Neural crest cell (in vitro differentiated cells): ENCODE measurements at places on chromosomes 12 and 14.

DNA sequence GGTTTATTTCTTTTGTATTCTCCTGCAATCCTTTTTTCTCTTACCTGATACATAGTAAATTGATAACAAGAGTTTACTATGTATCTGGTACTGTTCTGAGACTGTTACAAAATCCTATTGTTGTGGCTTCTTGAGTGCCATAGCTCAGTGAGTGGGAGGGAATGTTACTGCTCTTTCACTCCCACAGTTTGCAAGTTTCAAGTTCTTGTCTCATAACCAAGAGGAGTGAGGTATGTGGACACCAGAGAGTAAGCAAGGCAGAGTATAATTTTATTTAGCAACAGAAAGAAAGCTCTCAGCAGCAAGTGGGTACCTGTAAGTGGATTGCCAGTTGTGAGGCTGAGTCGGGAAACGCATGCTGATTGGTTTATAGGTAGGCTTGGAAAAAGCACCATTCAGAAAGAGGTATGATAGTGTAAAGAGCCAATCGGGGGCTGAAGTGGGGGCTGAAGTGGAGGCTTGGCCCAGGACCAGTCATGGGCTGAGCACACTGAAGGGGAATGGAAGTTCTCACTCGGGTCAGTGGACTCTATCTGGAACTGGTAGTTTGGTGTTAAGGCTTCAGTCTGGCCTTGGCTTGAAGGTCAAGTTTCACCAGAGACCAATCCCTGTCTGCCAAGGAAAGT is 850.8 kb downstream of the TMTC2 start:
- DNase-seq, result no peak

DNA sequence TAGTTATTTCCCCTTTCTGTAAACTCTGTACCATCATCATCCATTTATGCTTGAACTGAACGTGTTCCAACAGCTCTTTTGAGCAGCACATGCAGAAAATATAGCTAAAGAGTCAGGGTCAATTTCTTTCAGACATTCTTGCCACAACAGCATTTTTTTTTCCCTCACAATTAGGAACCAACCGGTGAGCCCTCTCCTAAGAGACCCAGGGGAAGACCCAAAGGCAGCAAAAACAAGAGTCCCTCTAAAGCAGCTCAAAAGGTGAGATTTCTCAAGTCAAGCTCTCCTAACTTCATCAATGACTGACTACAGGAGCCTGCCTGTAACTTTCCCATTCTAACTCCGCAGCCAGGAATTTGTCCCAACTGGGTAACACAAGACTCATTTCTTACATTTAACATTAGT is 3.5 kb downstream of the HMGA2 start:
- no peak for DNase-seq

DNA sequence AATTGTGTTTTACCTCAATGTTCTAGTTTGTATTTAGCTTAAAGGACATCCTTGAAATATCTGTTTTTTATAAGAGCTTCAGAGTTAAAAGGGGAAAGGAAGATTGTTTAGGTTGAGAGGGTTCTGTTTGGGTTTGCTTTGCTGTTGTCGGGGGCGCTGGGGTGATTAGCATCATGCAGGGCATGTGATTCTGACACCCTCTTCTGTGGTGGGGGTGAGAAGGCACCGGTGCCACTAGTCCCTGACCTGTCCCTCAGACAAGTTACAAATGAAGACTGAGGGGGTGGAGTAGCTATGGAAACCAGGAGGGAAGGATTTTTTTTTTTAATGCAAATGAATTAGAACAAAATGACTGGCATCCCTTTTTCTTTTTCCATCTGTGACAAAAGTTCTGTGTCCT is 291.3 kb downstream of the RPAP3 start:
- no peak for DNase-seq

DNA sequence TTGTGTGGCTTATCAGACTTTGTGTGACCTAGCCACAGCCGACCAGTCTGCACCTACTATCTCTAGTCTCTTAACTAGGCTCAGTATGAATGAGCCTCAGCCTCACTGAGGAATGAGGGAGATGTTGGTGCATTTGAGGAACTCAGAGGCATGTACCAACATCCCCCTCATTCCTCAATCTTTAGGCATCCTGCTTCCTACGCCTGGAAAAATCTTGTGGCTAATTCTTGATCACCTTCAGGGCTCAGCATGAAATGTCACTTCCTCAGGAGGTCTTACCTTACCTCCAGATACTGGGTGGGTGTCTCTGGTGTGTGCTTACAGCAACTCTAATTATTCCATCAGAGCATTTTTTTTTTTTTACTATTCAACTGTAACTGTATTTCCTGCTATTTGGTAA is 148.8 kb upstream of the TMCC3 start:
- no peak for DNase-seq

GRCh38 chr12:1936406-1937320 is 18.2 kb upstream of the CACNA2D4 start:
- DNase-seq, result no peak

DNA sequence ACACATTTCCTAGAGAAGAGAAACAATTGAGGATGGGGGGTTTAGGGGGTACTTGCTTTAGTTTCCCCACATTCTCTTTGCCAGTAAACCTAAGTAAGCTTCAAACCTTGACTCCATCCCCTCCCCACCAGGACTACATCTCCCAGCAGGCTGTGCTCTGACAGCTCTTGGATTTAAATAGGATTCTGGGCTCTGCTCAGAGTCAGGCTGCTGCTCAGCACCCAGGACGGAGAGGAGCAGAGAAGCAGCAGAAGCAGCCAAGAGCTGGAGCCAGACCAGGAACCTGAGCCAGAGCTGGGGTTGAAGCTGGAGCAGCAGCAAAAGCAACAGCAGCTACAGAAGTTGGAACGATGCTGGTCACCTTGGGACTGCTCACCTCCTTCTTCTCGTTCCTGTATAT is 20.6 kb downstream of the RDH12 start:
- no peak for DNase-seq

GRCh38 chr12:48276621-48277020 is 73.5 kb upstream of the OR10AD1 start:
- no peak for DNase-seq

DNA sequence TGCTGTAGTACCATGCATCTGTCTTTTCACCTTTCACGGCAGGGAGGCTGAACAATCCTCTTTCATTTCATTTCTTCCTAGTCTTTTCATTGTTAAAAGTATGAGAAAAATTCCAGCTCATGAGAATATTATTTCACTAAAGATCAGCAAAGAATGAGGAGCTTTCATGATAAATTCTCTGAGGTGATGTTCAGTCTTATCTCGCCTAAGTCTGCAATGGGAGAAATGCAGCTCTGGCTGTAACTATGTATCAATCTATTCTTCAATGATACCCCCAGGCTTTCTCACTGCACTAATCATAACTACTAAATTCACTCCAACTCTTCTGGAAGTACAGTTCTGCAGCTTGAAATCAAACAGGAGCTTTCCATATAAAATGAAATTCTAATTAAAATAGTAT is 15.7 kb downstream of the FOXG1 start:
- no peak for DNase-seq

- no peak for DNase-seq
Measured at GRCh38 chr14:36585100-36585499, 2.7 kb upstream of the NKX2-8 start.

DNA sequence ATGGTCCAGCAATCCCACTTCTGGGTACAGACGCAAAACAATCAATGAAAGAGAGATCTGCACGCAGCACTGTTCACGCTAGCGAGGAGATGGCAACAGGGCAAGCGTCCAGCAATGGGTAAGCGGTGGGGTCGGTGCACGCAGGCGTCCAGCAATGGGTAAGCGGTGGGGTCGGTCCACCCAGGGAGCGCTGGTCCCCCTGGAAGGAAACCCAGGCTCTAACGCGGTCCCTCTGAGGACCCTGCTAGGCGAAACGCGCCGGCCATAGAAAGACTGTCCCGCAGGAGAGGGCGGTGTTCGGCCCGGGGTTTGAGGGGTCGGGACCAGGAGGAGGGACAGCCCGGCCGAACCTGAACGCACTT is 618 bp upstream of the PGAM5 start:
- no peak for DNase-seq

DNA sequence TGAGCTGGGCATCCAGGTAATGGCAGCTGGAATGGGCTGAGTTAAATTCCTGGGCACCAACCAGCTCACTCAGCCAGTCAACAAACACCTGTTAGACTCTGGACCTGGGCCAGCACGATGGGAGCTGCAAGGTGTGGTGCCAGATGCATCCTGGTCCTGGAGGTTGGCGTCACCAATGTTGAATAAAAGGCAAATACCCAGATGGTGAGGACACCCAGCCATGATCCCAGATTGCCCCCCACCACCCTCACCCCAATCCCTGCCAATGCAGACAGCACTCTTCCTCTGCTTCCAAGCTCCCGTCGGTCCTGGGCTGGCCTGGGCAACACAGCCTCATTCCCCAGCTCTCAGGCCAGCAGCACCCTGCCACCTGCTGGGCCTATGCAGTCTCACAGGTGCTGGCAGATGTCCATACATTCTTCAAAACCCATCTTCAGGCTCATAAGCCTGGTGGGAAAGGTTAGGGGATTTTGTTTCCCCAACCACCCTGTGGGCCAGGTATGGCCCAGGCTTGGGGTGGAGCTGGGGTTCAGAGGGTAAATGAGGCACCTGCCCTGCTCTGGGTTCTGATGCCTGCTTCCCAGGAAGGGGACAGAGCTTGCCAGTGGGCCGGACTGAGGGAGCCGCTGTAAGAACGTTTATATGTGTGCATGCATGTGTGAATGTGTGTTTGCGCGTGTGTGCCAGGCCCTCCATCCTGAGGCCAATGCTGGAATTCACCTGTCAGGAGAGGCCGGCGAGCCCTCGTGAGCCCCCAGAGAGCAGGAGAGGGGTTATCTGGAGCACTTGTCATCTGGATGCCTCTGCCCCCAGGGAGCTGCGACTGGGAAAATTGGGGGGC is 58.0 kb downstream of the LGMN start:
- no peak for DNase-seq

DNA sequence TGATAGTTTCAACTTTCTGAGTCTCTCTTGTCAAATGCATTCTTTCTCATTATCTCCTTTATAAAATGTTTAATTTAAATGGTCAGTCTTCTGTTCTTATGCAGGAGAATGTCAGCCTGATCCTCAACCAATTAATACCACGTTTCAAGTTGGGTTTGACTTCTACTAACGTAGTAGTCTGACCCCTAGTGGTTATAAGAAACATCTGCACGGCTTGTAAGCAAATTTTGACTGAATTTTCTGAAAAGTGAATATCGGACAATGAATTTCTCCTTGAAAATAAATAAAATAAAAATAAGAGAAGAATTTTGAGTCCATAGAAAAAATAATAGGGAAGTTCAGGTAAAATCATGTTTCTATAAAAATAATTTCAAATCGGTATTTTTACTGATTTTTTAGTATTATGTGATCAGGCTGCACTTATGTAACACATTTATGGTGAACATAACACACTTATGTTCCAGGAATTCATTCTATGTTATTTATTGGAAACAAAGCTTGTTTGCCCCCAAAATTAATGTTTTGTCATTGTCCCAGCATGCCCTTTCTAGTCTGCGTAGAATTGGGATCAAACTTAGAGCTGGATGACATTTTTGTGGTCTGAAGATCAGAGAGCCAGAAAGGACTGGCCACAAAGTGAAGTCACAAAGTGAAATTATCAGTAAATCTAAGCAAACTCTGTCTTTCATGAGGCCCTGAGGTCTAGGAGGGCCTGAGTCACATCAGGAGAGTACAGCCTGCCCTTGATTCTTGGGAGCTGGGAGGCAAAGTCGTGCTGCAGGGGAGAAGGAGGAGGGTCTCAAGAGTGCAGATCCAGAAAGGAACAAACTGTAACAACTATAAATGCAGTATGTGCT is 101.2 kb upstream of the STXBP6 start:
- DNase-seq, result no peak

DNA sequence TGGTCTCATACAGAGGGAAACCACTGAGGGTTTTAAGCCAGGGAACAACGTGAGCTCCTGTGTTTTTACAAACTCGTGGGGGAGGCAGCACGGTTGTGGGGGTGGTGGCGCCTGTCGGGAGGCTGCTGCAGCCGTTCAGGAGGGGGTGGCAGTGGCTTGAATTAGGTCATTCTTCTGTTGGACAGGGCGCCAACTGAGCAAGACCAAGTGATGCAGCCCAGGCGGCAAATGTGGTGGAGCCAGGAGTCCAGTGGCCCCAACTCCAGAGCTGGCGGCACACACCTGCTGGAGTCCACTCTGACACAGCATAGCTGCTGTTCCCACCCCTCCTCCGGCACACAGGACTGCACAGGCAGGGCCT is 27.8 kb downstream of the FBRSL1 start:
- DNase-seq, result no peak

GRCh38 chr12:124648710-124649384 is 81.4 kb upstream of the NCOR2 start:
- DNase-seq, result no peak

- DNase-seq, result no peak
Measured at GRCh38 chr12:2805143-2805520, 7.3 kb upstream of the ITFG2 start.

- DNase-seq, result no peak
Measured at GRCh38 chr14:36096090-36096489, 80.4 kb downstream of the PTCSC3 start.

- DNase-seq, result no peak
Measured at GRCh38 chr12:81070846-81071245, 7.0 kb upstream of the ACSS3 start.

GRCh38 chr14:56221382-56222128 is 103.3 kb downstream of the PELI2 start:
- no peak for DNase-seq

- no peak for DNase-seq
Measured at GRCh38 chr12:93857279-93857938, 180.2 kb downstream of the CRADD start.

DNA sequence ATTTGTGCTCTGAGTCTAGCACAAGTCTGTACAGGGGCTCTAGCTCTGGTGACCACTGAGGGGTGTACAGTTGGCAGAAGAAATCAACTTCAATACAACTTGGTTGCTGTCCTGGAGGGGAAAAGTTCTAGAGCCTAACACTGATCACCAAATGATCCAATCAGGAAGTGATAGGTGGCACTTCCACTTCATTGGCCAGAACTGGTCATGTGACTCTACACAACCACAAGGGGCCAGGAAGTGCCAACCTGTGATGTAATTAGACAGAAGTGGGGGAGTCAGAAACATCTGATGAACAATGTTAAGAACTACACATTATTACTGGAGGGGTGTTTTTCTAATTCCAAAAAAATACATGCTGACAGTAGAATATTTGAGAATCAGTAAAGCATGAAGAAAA is 401.6 kb downstream of the VRK1 start:
- DNase-seq, result no peak

DNA sequence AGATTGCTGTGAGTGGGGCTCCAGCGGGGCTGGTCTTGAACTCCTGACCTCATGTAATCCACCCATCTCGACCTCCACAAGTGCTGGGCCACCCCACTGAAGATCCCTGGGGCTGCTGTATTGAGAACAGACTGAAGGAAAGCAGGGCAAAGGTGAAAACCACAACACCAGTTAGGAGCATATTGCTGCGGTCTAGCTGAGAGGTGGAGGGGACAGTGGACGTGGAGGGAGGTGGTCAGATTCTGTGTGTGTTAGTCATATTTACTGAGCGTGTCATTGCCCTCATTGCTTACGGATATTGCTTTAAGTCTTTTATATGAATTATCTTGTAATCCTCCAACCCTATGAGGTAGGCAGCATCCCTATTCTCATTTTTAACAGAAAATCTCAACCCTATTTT is 69.0 kb upstream of the OVCH1 start:
- DNase-seq, result no peak
